ENCODE measurements at places on chromosomes 7 and 10.

GRCh38 chr10:100167553-100168312 is 18.1 kb downstream of the ERLIN1 start:
- peak; percentile 2 for DNase-seq

GRCh38 chr10:59622320-59623132 is 87.1 kb downstream of the SLC16A9 start:
- peak; percentile 63 for DNase-seq

DNA sequence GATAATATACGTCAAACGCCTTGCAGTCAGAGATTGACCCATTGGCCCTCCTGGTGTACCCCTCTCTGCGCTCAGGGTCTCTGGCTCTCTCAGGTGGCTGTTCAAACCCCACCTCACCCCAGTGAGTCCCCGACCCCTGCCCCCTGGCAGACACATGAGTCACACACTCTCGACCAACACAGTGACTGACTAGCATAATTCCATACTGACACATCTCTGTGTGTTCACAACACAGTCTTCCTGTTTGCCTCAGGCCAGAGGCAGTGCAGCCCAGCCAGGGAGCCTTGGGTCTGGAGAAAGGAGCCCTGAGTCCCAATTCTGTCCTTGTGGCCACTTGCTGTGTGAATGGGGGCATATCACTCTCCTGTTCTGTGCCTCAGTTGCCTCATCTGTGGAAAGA is 40.1 kb downstream of the PALD1 start:
- peak; percentile 72 for DNase-seq

- DNase-seq = no peak
These were observed 6.0 kb downstream of the MYL7 start for GRCh38 chr7:44134943-44135628.

DNA sequence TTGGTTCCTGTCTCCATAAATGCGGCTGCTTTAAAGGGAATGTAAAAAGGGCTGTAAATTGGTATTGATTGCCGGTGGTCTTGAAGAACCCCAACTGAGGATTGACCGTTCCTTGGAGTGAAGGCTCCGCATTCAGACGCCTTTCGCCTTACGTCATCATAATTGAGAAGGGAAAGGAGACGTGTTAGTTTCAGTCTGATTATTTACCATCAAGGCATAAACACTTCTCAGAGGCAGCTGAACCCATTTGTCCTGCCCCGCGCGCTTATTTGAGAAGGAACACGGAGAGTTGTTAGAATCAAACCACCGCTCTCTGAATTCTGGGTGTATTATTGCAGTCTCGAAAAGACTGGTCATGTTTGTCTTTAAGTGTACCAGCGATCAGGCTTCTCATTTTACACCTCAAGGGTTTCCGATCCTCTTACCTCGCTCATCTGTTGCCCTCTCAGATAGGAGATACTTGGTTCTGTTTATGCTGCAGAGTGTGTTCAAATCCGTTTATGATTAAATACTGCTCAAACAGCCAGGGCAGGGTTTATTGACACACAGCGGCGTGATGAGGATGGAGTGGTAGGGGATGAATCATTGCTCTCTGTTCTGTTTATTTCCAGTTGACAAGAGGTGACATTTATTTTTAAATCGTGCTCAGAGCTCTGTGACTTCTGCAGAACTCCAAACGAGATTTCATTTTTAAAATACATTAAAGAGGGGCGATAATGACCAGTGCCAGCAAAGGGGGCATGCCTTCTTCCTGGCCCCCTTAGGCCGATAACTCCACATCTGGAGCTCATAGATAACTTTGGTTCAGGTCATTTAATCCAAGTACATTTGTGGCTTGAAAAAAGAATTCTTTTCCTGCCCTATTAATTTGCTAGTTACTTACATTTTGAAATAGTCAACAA is 30.4 kb downstream of the FOXK1 start:
- DNase-seq = peak; percentile 82

GRCh38 chr10:29355411-29355991 is 66.6 kb downstream of the LYZL1 start:
- peak; percentile 32 for DNase-seq

- no peak for DNase-seq
These were observed 30.0 kb downstream of the GBF1 start for GRCh38 chr10:102275343-102275742.

DNA sequence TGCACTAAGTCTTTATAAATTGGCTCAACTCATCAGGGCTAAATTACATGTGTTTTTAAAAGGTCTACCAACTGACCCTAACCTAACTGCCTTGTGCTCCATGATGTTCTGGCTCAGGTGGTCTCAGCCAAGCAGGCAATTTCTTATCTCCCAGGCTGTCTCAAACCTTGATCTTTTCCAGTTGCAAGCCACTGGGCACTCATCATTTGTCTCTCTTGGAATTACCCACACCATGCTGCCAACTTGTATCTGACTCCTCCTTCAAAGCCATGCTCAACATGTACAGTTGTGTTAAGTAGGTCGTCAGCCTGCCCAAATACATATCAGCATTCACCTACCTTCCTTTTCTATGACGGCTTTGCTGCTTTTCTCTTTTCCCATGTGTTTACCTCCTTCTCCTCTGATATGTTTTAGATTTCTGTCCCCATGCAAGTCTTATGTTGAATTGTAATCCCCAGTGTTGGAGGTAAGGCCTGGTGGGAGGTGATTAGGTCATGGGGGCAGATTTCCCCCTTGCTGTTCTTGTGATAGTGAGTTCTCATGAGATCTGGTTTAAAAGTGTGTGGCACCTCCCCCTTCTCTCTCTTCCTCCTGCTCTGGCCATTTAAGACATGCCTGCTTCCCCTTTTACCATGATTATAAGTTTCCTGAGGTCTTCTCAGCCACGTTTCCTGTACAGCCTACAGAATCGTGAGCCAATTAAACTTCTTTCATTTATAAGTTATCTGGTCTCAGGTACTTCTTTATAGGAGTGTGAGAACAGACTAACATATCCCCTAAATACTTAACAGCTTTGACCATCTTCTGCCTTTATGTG is 130.0 kb downstream of the ELAPOR2 start:
- DNase-seq = no peak

DNA sequence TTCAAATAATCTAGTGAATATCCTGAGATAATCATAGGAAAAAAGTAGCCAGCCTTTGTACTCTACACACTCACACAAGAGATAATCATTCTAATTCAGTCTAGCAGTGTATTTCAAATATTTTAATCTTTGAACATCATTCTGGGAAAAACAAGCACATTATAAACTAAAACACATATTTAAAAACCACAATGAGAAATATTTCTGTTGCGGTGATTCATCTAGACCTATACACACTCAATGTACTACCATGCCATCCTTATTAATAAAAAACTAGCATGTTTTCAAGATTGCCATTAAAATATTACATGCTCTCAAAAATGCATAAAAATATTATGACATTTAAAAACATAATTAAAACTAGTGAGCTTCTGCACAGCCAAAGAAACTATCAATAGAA is 11.8 kb downstream of the COG5 start:
- peak; percentile 70 for DNase-seq

GRCh38 chr10:88095223-88095721 is 231.8 kb downstream of the PTEN start:
- DNase-seq = peak; percentile 43

DNA sequence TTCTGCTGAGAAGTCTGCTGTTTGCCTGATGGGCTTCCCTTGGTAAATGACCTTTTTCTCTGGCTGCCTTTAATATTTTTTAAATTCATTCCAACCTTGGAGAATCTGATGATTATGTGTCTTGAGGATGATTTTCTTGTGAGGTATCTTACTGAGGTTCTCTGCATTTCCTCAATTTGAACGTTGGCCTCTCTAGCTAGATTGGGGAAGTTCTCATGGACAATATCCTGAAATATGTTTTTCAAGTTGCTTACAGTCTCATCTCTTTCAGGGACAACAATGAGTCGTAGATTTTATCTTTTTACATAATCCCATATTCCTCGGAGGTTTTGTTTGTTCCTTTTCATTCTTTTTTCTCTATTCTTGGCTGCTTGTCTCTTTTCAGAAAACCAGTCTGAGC is 208.4 kb downstream of the KIF20B start:
- DNase-seq = no peak

DNA sequence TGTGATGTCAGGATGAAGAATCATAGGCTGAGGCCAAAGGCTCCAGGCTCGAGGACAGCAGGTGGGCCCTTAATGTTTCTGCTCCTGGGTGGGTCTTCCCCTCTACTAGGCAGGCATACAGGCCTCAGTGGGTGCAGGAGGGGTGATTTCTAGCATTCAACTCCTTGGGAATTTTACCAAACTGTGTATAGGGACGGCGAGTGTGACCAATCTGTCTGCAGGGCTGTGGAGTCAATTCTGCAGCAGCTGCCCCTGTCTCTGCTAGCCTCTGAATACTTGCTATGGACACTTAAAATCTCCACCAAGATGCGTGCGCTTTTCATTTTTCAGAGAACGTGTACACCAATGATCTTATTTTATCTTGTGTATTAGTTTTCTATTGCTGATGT is 115.5 kb downstream of the WDR11 start:
- DNase-seq = no peak

All from iris pigment epithelial cell (primary cell).